ENCODE measurements at places on chromosomes 11 and 22.

GRCh38 chr11:67438158-67438902, 848 bp upstream of the PTPRCAP start:
- DNase-seq = no peak

GRCh38 chr11:61657566-61658290, 22.5 kb upstream of the DAGLA start:
- no peak for DNase-seq

- no peak for DNase-seq
These were observed 563.1 kb upstream of the LUZP2 start for GRCh38 chr11:23933721-23934120.

DNA sequence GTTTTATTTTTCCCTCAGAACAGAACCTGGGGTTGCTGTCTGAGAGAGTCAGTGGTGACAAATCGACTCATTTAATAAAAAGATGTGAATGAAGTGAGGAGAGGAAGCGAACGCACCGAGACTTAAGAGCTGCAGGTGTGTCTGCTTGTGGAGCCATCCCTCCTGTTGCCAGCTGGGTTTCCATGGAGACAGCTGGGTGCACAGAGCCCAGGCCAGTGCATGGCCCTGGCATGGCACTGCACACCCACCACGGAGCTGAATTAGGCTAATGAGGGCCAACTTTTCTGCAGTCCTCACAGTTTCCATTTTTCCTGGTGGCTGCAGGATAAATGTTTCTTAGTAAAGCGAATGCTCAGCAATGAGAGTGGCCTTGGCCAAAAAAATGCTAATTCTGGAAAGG, 750.2 kb downstream of the OPCML start:
- no peak for DNase-seq

DNA sequence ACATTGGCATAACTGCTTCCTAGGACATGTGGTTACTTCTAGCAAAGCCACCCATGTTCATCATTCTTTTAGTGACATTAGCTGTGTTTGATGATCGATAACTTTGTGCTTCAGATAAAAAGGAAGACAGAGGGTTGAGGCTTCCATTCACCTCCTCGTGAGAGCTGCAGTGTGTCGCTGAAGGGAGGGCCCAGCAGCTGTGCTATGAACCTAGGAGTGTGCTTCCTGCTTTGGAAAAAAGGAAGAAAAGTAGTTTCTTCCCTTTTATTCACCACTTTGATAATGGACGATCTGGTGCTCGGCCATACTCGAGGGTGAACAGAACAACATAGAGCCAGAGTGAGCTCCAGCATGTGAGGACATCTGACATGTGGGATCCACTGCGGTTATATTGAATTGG, 6.1 kb upstream of the RFPL2 start:
- DNase-seq = no peak

DNA sequence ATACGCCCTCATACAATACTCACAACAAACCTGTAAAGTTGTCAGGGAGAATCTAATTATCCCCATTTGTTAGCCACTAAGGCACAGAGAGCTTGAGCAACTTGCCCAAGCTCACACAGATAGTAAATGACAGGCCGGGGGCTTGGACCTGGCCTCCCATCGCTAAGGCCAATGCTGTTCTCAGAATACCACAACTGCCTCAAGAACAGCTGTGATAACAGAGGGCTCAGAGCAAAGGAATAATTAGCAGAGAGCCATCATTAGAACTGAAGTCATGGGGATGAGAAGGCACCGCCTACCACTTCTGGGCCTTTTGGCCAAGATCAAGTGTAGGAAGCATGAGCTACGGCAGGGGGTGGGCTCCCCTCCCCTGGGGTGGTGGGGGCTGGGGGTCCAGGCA, 98.6 kb downstream of the FEZ1 start:
- no peak for DNase-seq

- no peak for DNase-seq
These were observed 2.5 kb downstream of the CD81 start for GRCh38 chr11:2379466-2380174.

DNA sequence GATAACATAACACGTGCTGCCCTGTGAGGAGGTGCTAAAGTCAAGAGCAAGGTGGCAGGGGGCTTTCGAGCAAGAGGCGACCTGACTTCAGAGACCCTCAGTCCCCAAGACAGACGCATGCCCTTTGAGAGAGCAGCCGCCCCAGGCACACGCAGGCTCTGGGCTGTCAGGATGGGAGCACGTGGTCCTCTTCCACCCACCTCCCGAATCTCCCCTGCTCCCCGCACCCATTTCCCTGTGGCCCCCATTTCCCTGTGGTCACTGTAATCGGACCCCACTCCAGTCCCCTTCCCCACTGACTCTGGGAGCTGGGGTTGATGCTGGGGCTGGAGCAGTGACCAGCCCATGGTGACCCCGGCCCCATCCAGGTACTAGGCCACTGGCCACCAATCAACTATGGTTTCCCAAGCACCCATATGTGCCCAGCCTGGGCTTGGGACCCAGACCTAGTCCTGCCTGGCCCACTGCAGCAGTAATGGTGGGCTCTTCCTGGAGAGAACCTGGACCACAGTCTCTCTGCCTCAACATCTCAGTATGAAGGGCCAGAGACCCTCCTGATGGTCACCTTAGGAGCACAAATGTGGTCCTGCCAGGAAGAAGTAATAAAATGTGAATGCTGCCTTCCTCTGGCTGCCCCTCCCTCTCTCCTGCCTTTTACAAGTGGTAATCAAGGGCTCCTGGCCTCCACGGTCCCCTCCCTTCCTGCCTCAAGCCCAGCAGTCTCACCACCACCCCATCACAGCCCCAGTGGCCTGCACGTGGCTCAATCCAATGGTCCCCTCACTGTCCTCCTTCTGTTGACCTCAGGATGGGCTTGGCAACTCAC, 39.0 kb downstream of the IGLL5 start:
- DNase-seq = no peak

DNA sequence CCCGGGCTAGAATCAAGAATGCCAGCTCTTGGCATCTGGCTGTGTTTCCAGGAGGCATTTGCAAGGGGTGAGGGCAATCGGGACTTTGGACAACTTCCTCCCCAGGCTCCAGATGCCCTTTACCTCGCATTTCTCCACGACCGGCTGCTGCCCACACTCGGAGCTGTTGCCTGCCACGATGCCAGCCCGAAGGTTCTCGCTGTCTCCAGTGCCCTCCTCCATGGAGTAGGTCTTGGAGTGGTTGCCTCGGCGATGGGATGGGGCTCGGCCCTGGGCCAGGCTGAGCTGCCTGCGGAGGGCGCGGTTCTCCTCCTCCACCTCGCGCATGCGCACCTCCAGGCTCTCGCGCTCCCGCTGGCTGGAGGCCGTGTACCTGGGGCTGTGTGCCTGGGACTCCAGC, 270.0 kb downstream of the LARGE1 start:
- DNase-seq = no peak

DNA sequence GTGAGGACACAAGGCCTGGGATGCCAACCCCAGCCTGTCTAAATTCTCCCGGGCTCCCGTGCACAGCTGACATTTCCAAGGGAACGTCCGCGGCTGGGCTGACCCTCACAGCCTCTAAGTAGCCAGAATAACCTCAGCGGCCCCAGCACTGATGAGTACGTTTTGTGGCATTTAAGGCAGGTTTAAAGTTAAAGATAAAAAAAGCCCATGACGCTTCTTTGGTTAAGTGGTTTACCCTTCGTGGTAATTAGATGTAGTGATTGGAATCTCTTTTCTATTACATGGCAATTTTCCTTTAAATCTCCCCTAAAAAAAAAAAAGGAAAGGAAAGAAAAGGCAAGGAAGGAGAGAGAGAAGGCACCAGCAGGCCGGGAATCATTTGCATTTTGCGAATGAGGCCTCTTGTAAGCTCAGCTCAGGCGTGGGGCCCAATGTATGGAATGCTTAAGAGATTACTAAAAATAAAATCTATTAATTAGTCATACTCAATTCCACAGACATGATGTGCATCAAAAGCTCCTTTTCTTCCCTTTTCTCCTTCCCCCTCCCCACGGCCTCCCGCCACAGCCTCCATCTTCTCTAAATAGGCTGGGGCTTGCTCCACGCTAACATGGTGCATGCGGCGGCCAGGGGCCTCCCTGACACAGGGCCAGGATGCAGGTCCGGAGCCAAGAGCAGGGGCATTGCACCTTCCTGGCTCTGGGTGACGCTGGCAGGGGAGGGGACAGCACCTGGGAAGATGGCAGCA, 44.1 kb downstream of the MACROD1 start:
- no peak for DNase-seq

DNA sequence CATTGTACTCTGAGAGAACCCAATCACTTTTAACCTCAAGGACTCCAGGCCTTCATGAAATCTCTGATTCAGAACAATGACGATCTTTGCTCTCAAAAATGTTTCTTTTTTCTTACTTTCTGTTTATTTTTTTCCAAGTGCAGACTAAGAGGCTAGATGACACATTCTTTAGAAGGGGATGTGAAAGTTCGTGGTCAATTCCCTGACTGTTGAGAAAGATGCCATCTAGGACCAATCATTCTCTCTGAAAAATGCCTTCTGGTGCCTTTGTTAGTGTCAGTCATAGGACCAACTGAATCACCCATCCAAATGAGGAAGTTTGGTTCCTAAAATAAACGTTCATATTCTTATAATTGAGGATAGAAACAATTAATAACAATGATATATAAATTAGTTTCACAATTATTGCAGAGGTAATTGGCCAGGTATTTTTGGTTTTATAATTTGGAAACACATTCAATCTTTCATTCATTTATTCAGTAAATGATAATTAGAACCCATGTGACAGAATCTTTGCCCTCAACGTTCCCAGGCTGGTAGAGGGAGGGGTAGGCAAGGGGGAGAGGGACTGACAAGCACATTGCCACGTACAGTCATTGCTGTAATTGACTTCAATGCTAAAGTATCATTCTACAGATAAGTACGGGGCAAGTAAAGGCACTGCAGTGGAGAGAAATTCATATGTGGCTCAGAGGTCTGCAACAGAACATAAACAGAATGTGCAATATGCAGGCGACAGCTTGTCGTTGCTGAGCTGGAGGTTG, 333.4 kb upstream of the MPPED2 start:
- DNase-seq = no peak

- DNase-seq = no peak
These were observed 2.1 kb downstream of the OR5B21 start for GRCh38 chr11:58505849-58506248.

GRCh38 chr11:132589791-132590190, 942.5 kb downstream of the OPCML start:
- DNase-seq = no peak

DNA sequence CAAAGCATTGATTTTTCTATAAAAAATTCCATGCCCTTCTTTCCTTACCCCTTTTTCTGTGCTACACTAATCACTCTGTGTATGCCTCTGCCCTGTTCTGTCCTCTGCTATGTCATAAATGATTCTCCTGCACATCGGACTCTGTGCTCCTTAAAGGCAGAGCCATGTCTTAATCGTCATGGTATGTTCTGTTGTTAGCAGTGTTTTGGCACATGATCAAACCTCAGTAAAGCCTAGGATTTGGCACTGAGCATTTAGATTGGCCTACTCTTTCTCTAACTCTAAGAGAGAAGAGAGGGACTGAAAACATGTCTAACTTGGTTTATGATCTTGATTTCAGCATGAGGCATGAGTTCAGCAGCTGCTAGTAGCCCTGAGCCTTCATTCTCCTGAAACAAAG, 266.9 kb downstream of the AASDHPPT start:
- DNase-seq = no peak

DNA sequence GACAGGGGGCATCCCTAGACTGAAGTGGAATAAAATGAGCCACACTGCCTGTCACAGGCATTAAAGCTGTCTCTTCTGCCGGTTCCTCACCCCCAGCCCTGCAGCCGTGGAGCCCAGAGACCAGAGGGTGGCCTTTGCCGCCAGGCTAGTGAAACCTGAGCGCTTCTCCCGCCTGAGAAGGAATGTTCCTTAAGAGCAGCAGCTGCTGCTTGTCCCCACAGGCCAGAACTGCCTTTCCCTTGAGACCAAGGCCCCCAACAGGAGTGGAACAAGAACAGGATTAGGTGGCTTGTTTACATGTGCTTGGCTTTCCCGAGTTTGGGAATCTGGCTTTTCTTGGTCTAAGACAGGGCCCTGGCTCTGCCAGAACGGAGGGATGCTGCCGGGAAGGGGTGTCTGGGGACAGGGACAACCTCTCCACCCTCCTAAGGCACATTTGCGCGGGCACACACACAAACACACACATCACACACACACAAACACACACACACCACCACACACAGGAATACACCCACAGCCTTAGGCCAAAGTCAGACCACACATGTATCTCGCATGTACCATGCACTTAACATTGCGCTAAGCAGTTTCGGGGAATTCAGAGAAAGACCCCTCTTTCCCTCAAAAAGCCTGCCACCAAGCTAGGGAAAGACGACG, 91.8 kb downstream of the FEZ1 start:
- no peak for DNase-seq

DNA sequence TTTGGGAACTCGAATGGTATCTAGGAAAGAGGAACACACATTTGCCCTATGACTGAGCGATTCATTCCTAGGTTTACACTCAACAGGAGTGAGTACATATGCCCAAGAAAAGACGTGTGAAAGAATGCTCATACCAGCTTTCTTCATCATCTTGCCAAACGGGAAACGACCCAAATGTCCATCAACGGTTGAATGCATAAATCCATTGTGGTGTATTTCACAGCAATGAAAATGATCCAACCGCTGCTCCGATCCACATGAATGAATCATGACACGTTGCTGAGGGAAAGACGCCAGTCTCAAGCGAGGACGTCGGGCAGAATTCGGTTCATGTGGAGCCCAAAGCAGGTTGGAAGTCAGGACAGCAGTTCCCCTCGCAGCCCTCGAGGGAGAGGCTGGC, 71.5 kb downstream of the CYTH4 start:
- DNase-seq = no peak

- DNase-seq = peak; percentile 71
These were observed at the start of gene C1QTNF5 for GRCh38 chr11:119340335-119341221. Gene C1QTNF5 (minus strand): TSS chr11:119340883. CDS start chr11:119340397, 486 bp downstream.

GRCh38 chr11:86415026-86415425, 40.3 kb downstream of the CCDC81 start:
- DNase-seq = no peak

DNA sequence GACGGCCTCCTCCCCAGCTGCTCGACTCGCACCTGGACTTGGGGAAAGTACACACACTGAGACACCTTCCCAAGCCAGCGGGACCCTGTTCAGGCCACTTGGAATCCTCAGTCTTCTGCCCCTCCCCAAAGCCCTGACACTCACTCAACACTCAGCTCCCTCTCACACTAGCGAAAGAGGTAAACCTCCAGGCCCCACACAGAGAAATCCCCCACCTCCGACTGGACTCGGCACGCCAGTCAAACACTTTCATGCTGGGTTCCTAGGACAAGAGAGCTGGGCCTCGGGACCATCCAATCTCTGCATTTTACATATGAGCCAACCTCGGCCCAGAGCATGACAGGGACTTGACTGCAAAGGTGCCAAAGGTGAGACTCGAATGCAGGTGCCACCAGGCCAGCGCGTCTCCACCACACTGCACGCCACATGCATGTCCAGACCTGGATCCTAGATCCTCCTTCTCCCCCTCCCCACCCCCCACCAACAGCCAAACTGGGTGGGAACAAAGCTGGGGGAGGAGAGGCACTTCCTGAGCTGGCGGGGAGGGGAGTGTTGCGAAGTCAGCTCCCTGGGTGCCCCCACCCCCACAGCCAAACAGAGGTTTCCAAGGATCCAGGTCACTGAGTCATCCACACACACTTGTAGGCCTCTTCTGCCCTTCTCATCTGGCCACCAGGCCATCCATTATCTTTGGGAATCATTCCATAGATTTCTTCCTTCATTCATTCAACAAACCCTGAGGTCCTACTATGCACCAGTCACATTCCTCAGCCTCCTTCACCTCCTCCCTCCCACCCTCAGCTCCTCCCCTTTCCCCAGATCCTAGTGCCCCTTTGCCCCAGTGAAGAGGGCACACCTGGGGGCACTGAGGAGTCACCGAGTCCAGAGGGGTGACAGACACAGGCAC, 10.7 kb upstream of the CD5 start:
- DNase-seq = no peak

GRCh38 chr11:11977206-11977938, 31.1 kb downstream of the DKK3 start:
- DNase-seq = no peak

Measured in hippocampal formation (tissue), 2 donors.